Left colon (tissue), 2 donors: ENCODE measurements at places on chromosomes 12 and 14. TPM values are rescaled to one million over a fixed set of nuclear protein-coding genes. Genes with fewer than 3 reads are reported as not detected.

Gene MSI1
- total RNA-seq: 7.4 TPM

Gene GPRC5D
- total RNA-seq: 0.28 TPM

Gene IL26
- not detected for total RNA-seq

Gene PAH
- total RNA-seq: not detected

Gene FAM90A1
- total RNA-seq: 0.11 TPM

Gene LRR1
- total RNA-seq: 26.7 TPM

Gene TRPV4
- total RNA-seq: 0.09 TPM

Gene EID3
- total RNA-seq: 2.5 TPM

Gene BHLHE41
- 35.4 TPM for total RNA-seq

Gene TCTN1
- 9.1 TPM for total RNA-seq

Gene HCAR3
- 0.11 TPM for total RNA-seq

DNA sequence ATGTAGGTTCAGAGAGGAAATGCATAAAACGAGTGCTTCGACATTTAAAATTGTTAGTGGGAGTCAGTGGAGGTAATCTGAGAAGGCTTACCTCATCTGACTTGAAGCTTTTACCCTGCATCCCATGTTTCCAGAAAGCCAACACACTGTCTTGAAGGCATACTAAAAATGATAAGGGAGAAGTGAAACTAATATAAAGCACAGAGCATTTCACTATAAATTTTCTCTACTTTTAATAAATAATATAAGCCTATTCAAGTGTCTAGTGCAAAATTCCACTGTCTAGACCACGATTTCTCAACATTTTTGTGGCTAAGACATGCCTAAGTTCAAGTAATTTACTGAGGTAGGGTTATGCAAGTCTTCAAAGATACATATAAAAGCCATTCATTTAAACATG is 29.1 kb upstream of the CDKL1 start:
- DNase-seq: no peak

DNA sequence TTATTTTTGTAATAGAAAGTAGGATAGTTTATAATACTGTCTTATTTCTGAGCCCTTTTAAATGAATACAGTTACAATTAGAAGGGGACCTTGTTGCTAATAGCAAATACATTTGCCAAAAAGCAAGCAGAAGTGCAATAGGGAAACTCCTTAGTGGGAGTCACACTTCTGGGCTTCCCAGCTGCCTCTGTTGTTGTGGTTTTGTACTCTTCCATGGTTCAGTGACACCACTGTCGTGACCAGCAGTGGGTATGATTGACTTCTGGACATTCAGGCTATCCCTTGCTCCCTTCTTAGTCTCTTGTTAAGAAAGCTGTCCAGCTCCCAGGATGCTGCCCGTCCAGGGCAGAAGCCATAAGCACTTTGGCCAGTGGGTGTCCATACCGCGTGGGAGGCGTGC is 22.6 kb downstream of the TCTN1 start:
- no peak for DNase-seq

DNA sequence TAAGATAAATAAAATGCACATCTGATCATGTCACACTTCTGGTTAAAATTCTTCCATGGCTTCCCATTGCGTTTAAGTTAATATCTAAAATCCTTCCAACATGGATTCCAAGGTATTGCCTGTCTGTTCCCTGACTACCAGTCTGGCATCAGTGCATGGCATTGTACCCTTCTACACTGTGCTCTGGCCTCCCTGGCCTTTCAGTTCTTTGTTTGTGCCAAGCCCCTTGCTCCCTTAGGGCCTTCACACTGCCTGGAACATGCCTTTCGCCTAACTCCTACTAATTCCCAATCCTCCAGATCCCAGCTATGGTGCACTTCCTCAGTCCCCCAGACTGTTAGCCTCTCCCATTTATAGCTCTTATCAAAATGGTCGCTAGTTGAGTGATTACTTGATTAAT is 6.3 kb downstream of the CIPC start:
- DNase-seq: no peak

DNA sequence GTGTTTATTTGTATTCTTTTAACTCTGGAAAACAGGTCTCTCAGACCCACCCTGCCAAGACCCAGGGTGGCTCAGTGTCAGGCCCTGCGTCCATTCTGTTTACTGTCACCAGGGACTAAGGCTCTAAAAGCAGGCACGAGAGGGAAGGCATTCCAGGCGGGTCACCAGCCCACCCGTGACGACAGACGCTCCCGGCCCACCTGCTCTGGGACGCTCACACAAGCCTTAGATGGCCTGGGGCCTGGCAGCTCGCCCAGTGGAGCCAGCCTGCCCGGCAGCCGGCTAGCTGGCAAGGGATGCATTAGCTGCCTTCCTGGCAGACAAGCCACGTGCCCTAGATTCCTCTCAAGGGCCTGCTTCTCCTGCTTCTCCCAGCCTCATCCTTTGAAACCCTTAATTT is 9.2 kb upstream of the NUAK1 start:
- peak; percentile 42 for DNase-seq

DNA sequence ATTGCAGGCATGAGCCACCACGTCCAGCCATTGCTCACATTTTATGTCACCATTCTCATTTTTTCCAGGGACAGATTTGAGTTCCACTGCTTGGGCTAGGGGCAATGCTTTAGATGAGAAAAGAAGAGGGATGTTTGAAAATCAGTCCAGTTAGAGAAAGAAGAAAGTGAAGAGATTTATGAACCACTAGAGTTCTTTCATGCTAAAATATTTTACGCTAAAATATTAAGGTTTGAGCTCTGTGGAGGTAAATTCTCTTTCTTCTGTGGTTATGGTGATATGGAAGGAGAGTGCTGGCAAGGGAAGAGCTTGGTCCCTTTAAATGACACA is 21.5 kb downstream of the CFL2 start:
- DNase-seq: no peak

- DNase-seq: no peak
Observed at GRCh38 chr12:119808441-119808840, 68.7 kb downstream of the CIT start.

GRCh38 chr14:95480109-95480886 is 36.2 kb downstream of the SYNE3 start:
- no peak for DNase-seq

DNA sequence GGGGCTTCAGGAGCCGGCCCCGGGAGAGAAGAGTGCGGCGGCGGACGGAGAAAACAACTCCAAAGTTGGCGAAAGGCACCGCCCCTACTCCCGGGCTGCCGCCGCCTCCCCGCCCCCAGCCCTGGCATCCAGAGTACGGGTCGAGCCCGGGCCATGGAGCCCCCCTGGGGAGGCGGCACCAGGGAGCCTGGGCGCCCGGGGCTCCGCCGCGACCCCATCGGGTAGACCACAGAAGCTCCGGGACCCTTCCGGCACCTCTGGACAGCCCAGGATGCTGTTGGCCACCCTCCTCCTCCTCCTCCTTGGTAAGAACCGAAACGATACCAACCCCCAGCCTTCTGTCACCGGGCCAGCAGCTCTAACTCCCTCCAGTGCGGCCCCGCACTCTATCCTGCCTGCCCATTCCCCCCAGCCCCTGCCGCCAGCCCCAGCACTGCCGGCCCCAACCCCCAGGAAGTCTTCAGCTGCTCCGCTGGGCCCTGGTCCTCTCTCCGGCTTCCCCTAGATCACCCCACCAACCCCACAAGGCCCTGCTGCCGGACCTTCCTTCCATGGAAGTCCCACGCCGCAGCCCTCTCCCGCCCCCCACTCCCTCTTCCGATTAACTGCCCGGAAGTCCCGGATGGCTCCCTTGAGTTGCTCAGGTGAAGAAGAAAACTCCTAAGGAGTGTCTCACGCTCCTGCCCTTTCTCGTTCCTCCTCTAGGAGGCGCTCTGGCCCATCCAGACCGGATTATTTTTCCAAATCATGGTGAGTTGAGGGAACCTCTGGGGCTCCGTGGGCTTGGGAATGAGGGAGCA is 693 bp downstream of the LRP10 start:
- DNase-seq: peak; percentile 90

GRCh38 chr14:90159146-90159545 is 97.2 kb upstream of the PSMC1 start:
- DNase-seq: no peak

- no peak for DNase-seq
Observed at GRCh38 chr12:120417917-120418580, 19.9 kb upstream of the COX6A1 start.

- no peak for DNase-seq
Observed at GRCh38 chr14:23725528-23725927, 89.4 kb downstream of the DHRS2 start.

DNA sequence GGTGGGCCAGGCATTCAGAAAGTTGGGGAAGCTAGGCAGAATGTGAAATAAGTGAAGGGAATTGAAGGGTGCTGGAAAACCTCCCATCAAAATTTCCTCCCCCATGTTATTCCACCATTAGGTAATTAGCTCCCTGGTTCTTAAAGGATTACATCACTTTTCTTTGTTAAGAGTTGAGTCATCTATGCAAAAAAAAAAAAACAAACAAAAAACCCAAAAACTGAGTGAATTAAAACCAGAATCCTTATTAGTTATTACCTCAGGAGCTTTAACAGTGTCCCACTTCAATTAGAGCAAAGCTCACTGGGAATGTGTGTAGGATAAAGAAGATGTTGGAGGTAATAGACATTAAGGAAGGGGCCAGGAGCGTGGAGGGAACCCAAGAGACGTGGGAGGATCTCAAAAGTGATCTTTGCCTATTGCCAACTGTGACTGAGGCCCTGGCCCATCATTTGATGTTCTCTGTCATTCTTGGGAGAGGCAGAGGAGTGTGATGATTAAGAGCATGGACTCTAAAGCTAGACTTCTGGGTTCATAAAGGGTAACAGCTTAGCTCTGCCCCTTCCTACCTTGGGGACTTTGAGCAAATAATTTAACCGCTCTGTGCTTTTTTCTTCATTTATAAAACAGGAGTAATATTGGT is 364.7 kb downstream of the APAF1 start:
- no peak for DNase-seq

- no peak for DNase-seq
Observed at GRCh38 chr14:104978746-104979691, 845 bp upstream of the AHNAK2 start.

DNA sequence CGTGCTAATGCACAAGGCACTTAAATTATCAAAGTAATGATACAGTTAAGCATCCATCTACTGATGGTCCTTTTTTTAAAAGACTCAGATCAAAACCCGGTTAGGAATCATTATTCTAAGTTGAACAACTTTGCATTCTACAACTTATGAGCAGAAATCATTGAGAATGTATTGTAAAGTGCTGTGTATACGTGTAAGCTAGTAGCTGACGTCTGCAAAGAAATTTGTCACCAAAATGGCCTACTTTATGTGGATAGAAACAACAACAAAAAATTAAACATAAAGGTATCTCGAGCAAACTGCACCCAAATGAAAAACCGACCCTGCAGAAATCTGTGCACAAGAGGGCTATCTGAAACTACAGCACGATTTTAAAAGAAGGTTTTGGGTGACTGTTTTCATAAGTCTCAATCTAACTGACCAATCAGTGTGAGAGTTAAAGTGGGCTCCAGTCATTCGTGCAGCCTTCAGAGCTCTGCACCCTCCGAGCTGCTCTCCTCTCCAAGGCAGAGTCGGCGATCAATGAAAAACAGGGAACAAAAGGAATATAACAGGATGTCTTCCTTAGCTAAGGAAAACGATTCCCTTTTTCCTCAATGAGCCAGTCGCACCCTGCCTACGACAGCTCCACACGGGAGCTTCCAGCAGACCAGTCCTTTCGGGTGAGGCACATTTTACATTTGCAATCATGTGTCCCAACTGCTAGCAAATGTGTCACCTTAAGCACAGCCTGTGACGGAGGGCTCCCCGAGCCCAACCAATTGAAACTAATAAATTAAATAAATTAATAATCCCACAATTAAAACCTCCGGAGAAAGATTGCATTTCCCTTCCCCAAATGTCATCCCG is 200.7 kb upstream of the FOXN3 start:
- DNase-seq: peak; percentile 52

DNA sequence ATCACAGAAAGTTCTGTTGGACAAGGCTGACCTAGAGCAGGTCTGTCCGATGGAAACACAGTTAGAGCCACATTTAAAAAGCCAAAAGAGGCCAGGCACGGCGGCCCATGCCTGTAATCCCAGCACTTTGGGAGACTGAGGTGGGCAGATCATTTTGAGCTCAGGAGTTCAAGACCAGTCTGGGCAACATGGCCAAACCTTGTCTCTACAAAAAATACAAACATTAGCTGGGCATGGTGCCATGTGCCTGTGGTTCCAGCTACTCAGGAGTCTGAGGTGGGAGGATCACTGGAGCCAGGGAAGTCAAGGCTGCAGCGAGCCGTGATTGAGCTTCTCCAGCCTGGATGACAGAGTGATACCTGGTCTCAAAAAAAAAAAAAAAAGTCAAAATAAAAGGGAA is 14.9 kb downstream of the UBE3B start:
- DNase-seq: no peak

DNA sequence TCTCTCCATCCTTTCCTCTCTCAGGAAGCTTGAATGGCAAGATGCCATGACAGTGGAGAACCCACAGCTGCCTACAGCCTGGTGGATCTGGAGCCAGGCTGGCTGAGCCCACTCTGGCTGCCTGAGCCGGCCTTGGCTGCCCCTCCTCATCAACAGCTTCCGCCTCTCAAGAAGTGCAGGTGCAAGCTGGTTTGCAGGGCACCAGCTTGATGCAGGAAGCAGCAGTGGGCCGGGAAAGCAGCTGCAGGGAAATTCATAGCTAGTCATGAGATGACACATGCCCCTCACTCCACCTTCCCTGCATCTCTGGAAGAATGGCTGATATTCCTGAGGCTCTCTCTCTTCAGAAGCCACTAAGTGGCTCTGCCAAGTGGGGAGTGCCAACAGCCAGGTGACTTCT is 289.1 kb downstream of the RPS29 start:
- DNase-seq: no peak

DNA sequence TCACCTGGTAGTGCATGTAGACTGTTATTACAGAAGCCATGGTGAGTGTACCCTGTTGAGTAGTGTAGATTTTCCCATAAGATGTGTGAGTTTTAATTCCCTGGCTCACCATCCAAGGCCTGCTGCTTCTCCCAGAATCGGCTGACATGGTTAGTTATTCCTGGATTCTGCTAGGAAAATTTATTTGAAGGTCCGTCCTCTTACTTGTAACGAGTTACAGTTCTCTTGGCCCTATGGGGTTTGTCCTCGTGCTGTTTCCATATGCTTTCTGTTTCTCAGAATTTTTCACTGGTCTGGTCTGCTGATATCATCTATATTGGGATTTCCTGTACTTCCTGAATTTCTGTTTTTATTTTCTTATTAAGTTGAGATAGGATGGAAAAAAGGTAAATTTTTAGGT is 423.3 kb upstream of the RGS6 start:
- no peak for DNase-seq

DNA sequence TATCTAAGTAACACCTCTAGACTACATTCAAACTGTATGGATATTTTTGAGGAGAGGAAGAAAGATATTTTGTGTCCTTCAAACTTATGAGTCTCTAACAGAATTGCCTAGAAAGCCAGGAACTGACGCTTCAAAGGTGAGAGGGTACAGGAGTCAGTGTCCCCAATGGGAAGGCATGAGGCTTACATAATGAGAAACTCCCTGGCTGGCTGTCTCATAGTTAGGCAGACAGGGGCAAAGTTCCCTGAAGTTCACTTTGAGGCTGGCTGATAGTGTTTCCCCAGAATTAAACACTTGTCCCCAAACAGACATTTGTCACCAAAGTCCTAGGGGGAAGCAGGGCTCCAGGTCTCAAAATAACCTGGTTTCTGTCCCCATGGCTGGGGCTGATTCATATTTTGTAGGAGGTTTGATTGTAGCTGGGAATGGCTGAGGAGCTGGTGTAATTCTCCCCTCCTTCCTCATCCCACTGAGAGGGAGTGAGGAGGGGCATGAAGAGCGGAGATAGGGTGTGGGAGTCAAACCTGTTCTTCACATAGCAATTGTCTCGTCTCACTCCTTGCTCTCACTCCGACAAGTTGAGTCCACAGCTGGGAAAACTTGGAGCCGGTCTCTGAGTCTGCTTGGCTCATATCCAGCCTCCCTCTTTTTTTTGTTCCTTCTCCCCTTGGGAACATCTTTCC is 56.4 kb upstream of the CISTR start:
- no peak for DNase-seq
